Esophagus mucosa (tissue), 1 donor: ENCODE measurements at places on chromosomes 6 and 20.

- ATAC-seq: no peak
Observed at GRCh38 chr6:160226118-160226591, 32.5 kb downstream of the SLC22A2 start.

DNA sequence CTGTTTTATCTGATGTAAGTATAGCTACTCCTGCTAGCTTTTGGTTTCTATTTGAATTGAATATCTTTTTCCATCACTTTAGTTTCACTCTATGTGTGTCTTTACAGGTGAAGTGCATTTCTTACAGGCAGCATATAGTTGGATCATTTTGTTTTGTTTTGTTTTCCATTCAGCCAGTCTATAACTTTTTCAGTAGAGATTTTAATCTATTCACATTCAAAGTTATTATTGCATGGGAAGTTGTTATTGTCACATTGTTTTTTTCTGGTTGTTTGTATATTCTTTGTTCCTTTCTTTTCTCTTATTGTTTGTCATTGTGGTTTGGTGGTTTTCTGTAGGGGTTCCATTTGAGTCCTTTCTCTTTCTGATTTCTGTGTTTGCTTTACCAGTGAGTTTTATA lies 151.2 kb downstream of the PDE10A start:
- no peak for ATAC-seq

DNA sequence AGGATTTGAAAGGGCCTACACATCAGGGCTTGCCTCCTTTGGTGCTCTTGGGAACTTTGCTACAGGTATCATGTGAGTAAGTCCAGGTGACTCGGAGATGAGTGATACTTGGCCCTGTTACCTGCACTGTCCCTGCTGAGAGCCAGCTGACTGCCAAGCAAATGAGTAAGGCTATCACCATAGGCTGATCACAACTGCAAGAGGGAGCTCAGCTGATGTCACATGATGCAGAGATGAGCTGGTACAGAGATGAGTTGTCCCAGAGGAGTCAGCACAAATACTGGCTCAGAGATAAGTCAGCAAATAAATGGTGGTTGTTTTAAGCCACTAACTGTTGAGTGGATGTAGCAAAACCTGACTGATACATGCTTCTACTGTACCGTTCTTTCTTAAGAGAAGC lies 41.4 kb downstream of the LAMP5 start:
- ATAC-seq: peak; percentile 77

GRCh38 chr20:62367633-62368391 lies 700 bp upstream of the LAMA5 start:
- no peak for ATAC-seq

DNA sequence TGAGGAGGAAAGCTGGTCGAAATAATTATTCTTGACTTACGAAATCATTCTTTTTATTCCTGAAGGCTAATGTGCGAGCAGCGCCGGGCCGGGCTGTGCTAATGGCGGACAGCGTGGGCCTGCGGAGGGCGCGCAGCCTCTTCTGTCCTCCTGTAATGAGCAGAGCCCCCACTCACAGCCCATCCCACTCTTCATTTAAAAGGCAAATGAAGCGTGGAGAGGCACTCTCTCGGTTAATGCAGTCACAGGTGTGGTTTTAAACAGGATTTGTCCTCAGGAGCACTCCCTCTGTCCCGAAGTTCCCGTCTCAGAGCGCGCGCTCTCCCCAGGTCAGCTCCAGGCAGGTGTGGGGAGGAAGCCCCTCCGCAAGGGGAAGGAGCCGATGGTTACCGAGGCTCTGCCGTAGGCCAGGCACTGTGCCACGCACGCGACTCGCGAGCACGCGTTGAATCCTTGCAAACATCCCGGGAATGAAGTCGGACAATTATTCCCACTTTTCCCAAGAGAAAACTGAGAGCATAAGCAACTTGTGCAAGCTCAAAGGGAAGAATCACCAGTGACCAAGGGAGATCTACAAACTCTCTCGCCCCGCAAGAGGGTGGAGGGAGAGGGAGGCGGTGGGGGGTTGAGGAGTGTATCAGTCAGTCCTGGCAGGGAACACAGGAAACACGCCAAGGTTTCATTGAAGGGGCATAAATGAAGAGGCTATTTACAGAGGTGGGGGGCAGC lies 35.5 kb upstream of the ZFAND3 start:
- ATAC-seq: peak; percentile 32

- no peak for ATAC-seq
Observed at GRCh38 chr6:17045581-17046322, 56.1 kb upstream of the STMND1 start.

GRCh38 chr20:6384380-6384779 lies 261.6 kb upstream of the FERMT1 start:
- no peak for ATAC-seq
